ENCODE measurements at places on chromosomes 16 and 17.
A peak's percentile ranks its signal among the peaks of the same experiment; 100 is the strongest.

DNA sequence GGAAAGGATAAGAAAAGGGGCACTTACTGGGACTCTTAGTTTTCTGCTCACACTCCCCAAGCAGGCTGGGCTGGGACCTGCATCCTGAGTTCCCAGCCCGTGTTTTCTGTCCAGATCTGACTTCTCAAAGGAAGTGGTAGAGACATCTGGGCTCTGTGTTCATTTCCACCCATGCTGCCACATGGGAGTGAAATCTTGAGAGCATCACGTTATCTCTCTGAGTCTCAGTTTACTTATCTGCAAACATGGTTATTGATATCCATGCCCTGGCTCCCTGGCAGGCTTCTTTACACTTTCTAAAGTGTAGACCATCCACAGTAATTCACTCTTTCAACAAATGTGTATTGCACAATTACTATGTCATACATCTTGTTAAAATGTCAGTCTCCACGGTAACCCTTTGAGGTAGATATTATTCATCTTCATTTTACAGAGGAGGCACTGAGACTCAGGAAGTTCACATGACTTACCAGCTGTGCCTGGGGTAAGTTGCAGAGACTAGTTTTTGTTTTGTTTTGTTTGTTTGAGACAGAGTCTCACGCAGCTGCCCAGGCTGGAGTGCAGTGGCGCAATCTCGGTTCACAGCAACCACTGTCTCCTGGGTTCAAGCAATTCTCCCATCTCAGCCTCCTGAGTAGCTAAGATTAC lies 3.4 kb downstream of the ZNF688 start:
- DNase-seq, result peak; percentile 58

- DNase-seq, result no peak
These were observed 158.1 kb upstream of the SDK2 start for GRCh38 chr17:73802314-73802713.

GRCh38 chr16:72291531-72291981 lies 119.6 kb upstream of the PMFBP1 start:
- DNase-seq, result peak; percentile 91

- no peak for DNase-seq
These were observed 11.0 kb downstream of the DNASE1 start for GRCh38 chr16:3665508-3665907.

GRCh38 chr17:77769215-77769614 lies 189.3 kb upstream of the TNRC6C start:
- no peak for DNase-seq

- DNase-seq, result no peak
These were observed 29.8 kb downstream of the ZNRF1 start for GRCh38 chr16:75028544-75029135.

- DNase-seq, result peak; percentile 31
These were observed 394.1 kb downstream of the SOX9 start for GRCh38 chr17:72514891-72515290.
